Skin of body (tissue), 3 donors: ENCODE measurements at places on chromosomes 12 and 14. TPM values are rescaled to one million over a fixed set of nuclear protein-coding genes. Genes with fewer than 3 reads are reported as not detected.

DNA sequence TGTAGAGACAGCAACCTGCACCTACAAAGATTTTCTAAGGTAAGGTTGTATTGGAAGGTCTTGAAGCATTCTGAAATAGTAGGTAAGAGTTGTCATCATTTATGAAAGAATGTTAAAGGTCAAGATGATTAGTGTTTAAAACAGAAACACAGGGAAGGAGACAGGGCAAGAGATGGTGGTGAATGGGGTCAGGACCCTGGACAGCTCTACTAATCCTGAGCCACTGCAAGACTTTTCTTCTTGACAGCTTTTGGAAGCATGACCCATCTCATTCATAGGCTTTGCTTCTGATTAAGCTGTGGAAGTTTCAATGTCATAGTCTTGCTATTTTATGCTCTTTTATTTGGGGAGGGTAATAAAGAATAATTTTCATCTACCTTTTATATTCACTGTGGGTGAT is 75.5 kb upstream of the CAND1 start:
- no peak for DNase-seq

The PLEKHD1 gene
- total RNA-seq = 0.20 TPM

DNA sequence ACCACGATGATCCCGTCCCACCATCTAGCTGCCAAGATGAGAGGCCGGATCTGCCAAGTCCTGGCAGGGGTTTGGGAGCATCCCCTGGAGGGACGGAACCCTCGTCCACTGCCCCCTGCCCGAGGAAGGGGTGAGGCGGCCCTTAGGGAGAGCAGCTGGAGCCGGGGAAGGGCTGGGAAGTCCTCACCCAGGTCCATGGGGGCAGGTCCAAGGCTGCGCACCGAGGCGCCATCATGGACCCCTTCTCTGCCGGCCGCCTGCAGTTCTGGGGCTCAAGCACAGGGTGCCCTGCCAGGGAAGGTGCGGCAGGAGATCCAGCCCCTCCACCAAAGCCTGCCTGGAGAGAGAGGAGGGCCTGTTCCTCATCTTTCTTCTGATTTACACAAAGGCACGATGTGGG is 17.6 kb upstream of the FBRSL1 start:
- no peak for DNase-seq

The JAG2 gene
- 27.0 TPM for total RNA-seq

DNA sequence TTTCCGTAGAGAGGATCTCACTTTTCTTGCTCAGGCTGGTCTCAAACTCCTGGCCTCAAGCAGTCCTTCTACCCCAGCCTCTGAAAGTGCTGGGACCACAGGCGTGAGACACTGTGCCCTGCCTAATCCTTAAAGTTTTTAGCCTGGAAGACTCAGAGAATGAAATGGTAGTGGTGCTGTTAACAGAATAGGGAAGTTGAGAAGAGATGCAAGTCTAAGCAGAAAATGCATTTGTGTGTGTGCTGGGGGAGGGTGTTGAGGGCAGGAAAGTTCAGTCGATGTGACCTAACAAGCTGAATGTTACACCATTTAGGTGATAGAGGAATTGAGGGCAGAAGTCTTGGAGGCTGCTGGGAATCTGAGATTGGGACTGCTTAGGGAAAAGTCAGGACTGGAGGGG is 6.9 kb upstream of the TUBA1A start:
- DNase-seq = no peak

The ZBTB25 gene
- total RNA-seq = 8.8 TPM

- no peak for DNase-seq
Observed at GRCh38 chr14:21343035-21343794, 40.6 kb downstream of the SUPT16H start.

DNA sequence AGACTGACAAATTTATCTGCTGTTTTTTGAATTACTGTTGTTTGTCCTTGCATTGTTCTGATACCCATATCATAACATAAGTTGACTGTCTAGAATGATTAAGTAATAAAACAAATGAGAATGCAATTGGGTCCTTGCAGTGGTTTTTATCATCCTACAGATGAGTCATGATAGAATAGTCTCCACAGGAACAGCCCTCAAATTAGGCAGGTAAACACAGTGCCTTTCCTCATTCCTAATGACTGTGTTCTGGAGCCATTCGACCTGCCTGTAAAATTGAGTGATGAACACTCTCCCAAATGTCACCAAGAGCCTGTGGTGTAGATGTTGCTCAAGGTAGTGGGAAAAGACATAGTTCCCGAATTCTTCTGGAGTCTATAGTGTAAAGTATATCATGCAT is 12.3 kb downstream of the NKX2-8 start:
- DNase-seq = no peak

DNA sequence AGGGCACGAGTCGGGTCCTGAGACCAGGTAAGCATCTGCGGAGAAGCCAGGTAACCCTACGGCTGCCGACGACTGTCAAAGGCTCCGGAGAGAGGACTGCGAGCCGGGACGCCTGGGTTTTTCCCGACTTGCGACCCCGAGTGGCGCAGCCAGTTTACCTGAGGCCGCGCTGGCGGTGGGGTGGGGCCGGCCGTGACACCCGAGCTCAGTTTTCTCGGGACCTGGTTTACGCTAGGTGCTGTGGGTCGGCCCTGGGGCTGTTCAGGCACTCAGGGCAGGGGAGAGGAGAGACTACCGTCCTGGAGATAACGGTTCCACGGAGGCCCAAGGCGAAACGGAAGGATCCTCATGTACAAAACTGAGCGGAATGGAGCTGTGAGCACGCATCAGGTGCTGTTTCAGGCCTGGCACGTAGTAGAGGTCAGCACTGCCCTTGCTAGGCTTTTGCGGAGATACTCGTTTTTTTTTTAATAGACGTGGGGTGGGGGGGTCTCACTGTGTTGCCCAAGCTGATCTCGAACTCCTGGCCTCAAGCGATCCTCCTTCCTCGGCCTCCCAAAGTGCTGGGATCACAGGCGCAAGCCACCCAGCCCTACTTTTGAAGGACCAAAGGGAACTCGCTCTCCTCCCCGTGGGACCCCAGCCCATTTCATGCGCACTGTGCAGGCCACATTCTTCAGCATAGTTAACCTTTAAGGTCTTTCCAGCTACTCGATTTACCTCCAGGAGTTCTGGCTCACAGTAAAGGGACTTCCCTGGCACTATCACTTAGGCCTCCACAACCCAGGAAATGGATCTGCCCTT is 471 bp downstream of the MTRFR start:
- no peak for DNase-seq

DNA sequence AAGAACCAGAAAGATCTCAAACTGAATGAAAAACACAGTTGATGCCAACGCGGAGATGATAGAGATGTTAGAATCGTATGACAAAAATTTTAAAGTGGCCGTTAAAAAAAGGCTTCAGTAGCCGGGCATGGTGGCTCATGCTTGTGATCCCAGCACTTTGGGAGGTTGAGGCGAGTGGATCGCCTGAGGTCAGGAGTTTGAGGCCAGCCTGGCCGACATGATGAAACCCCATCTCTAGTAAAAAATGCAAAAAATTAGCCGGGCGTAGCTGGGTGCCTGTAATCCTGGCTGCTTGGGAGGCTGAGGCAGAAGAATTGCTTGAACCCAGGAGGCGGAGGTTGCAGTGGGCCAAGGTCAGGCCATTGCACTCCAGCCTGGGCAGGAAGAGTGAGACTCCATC is 5.4 kb upstream of the ACVRL1 start:
- DNase-seq = no peak

DNA sequence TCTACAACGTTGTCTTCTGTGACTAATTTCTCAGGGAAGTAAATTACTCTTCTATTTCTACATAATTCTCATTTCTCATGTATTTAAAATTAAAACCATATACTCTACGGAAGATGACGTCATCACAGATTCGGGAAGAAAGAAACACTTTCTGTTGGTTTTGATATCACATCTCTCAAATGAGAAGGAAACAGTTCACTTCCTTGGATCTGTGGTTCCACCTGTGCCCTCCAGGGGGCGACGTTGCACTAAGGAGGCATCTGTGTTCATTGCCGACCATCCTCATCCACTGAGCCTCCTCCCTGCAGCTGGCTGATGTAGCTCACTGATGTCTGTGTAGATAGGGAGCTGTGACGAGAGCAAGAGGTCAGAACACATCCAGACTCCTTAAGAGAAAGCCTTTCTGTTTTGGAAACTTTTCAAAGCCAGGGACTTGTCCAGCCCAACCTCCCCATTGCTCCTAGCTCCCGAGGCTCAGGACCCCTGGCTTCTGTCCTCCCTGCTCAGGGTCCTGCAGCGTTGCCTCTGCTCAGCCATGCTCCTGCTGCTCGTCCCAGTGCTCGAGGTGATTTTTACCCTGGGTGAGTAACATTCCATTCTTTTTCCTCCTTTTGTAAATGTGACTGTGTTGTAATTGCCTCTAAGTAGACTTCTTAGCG is 172.7 kb upstream of the OR4E1 start:
- no peak for DNase-seq

DNA sequence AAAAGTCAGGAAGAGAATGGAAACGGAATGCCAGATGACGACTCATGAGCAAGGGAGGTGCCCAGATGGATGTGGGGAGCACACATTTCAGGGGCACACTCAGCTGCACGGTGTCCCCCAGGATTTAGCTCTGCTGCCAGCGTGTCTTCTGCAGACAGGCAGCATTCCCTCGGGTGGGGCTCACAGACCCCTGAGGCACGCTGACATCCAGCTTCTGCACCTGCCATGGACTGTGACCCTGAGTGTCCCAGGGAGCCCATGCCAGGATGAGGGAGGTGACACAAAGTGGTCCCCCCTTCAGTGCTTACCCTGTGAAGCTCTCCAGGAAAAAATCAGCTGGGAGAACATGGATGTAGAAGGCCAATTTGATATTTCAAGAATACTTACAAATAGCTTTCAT is 84.2 kb downstream of the PIWIL1 start:
- DNase-seq = no peak

The BMP4 gene
- total RNA-seq = 13.2 TPM

The SLC25A47 gene
- total RNA-seq = not detected

GRCh38 chr12:104371043-104371870 is 67.7 kb downstream of the EID3 start:
- DNase-seq = no peak

DNA sequence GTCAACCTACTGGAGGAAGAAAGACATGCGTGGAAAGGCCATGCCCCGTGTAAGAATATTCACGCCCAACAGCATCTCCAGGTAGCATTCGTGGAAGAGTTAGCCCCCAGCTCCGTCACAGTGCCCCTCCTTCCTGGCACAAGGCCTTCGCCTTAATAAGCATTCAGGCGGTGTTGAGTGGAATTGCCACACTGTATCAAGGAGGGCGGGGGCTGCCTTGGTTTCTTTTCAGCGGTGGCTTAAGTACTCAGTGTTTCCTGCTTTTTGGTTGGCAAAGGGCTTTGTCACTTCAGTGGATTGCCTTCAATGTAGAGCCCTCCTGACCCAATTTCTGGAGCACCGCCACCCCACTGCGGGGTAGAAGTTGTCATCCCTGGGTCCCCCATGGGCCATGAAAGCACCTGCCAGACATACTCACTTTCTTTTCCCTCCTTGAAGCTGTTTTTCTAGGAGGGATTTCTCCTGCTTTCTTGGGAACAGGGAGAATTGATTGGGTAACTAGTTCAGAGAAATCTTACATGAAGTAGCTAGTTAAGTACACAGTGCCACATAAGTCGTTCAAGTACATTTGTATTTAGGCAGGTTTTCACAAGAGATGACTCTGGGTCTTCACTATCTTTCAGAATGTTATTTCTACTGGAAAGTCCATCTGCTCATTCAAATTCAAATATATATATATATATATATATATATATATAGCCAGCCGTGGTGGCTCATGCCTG is 65.5 kb upstream of the STON2 start:
- no peak for DNase-seq

GRCh38 chr14:85241022-85241855 is 288.7 kb upstream of the FLRT2 start:
- DNase-seq = no peak

- DNase-seq = no peak
Observed at GRCh38 chr14:96310906-96311305, 52.2 kb downstream of the ATG2B start.

The TAS2R31 gene
- 13.5 TPM for total RNA-seq

GRCh38 chr12:10140001-10140400 is 10.0 kb upstream of the CLEC7A start:
- DNase-seq = peak; percentile 59

The FNTB gene
- 16.5 TPM for total RNA-seq

The MMP14 gene
- total RNA-seq = 171 TPM

DNA sequence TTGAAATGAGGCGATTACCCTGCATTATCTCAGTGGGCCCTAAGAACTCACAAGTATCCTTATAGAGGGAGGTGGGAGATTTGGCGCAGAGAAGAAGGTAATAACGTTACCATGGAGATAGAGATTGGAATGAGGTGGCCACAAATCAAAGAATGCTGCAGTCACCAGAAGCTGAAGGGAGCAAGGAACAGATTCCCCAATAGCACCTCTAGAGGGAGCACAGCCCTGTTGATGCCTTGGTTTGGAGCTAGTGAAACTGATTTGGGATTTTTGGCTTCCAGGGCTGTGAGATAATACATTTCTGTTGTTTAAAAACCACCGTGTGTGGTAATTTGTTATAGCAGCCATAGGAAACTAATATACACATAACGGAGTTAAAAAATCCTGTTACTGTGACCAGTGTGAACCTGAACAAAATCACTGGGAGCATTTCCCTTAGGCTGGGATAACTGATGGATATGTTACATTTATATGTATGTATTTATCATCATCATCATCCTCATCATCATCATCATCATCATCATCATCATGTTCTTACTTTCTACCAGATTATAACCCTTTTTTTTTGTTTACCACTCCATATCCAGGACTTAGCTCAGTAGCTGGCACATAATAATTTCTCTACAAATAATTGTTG is 100.3 kb downstream of the LIN7A start:
- DNase-seq = no peak

The CORO1C gene
- total RNA-seq = 141 TPM

The A2M gene
- 150 TPM for total RNA-seq

- no peak for DNase-seq
Observed at GRCh38 chr14:32679927-32680612, 258.6 kb upstream of the NPAS3 start.

The GUCY2C gene
- 0.10 TPM for total RNA-seq

- DNase-seq = no peak
Observed at GRCh38 chr14:23578560-23579310, at the start of gene JPH4. TSS of gene JPH4 (minus strand) at chr14:23578790. CDS start at chr14:23577453, 1,337 bp downstream.

GRCh38 chr12:65949971-65950370 is 125.7 kb downstream of the HMGA2 start:
- no peak for DNase-seq

- no peak for DNase-seq
Observed at GRCh38 chr12:55024575-55024974, 4.8 kb downstream of the NEUROD4 start.
